ENCODE measurements at places on chromosomes 1 and 21.

- DNase-seq: no peak
Measured at GRCh38 chr1:40409467-40409866, 35.9 kb downstream of the SMAP2 start.

DNA sequence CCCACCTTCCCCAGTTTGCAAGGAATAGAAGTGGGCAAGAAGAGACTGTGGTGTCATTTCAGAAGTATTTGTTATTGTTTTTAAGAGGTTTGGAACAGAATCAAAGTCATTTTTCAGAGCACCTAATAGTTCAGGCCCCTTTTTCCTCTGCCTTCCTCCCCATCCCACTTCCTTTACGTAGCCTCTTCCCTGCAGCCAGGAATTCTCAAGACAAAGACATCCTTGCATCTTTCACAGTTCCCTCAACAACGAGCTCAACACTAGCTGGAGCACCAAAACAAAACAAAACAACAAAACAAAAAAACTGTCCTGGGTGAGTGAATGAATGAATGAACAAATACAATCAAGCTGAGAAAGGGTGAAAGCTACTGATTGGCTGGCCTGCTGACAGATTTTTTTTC lies 7.0 kb downstream of the PALMD start:
- no peak for DNase-seq

DNA sequence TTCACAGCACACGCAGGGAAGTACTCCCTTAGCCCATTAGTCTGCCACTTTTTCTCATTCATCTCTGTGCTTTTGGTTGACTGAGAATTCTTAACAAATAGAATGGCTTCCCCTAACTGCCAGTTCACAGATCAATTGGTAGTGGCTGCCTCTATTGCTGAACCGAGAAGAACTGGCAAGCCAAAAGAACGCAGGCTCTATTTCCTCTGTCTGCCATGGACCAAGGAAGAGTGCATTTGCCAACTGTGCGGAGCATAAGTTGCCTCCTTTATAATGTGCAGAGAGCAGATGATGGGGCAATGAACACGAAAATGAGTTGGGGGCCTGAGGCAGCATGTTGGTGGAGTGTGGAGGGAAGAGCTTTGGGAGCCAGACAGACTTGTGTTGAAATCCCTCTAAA lies 483.1 kb upstream of the CAMK1G start:
- DNase-seq: no peak

DNA sequence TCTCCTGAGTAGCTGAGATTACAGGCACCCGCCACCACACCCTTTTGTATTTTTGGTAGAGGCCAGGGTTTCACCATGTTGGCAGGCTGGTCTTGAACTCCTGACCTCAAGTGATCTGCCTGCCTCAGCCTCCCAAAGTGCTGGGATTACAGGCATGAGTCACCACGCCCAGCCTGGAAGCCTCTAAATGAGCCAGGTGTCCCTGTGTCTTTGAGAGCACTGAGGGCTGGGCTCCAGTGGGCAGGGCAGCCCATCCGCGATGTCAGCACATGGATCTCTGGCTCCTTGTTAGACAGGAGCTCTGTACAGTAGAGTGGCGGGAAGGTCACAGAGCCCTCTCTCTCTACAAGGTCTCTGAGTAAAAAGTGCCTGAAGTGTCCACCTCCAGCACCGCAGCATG lies 124.3 kb downstream of the PGBD5 start:
- DNase-seq: no peak

DNA sequence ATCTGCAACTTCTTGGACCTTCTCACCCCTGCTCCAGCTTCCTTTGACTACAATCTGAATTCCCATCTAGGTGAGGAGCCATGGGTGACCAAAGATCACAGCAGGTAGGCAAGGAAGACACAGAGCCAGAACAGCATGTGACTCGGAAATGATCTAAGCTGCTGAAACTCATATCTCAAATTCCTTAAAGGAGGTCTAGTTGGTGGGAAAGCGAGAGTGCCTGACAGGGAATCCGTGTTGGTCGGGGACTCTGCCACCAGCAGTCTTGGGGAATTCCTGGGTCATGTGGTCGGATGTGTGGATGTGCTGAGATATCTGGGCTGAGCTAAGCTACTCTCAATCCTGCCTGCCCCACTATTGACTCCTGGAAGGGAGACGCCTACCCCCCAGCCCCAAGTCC lies 3.2 kb upstream of the NUAK2 start:
- no peak for DNase-seq

- no peak for DNase-seq
Measured at GRCh38 chr1:93775224-93775623, 93.6 kb upstream of the BCAR3 start.

GRCh38 chr1:160219062-160219929 lies 14.1 kb downstream of the PEA15 start:
- DNase-seq: peak; percentile 76

- no peak for DNase-seq
Measured at GRCh38 chr1:82604524-82604923, 803.8 kb downstream of the ADGRL2 start.

DNA sequence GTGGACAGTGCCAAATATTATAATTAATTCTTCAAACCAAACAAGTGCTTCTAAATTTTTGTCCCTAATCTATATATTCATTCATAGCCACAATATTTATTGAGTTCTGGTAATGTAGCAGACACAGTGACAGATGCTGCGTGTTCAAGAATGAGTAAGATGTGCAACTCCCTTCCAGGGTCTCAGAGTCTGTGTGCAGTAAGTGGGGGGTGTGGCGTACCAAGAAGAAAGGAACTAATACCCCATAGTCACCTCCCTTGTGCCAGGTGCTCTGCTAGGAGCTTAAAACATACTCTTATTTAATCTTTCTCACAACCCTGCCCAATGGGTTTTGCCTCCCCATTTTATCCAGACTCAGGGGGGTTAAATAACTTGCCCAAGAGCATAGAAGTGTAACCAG lies 358.7 kb downstream of the BARHL2 start:
- DNase-seq: no peak

Data from fibroblast of gingiva (primary cell).